ENCODE measurements at places on chromosomes 5 and 9. TPM values are rescaled to one million over a fixed set of nuclear protein-coding genes. Genes with fewer than 3 reads are reported as not detected.

INSYN2B gene
- not detected for total RNA-seq

SPATA31E1 gene
- total RNA-seq: not detected

SCGB3A2 gene
- total RNA-seq: not detected

KIF4B gene
- total RNA-seq: 0.09 TPM

LCN2 gene
- total RNA-seq: not detected

GRCh38 chr9:22454016-22454415, 7.4 kb downstream of the DMRTA1 start:
- DNase-seq: no peak

DNA sequence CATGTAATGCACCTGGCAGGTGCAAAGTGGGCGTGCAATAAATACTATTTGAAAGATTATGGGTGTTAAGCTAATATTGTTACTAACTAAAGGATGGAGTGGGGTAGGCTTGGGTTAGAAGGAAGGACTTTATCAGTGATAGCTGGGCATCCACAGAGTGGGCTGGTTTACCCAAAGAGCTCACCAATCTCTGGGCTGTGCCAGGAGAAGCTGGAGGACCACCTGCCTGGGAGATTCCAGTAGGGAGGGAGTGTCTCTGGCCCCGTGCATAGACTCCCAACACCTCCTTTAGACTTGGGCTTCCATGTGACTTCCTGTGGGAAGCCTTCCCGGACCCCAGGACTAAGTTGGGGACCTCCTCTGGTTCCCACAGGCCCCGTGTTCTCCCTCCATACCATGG, 5.6 kb upstream of the URM1 start:
- no peak for DNase-seq

DNA sequence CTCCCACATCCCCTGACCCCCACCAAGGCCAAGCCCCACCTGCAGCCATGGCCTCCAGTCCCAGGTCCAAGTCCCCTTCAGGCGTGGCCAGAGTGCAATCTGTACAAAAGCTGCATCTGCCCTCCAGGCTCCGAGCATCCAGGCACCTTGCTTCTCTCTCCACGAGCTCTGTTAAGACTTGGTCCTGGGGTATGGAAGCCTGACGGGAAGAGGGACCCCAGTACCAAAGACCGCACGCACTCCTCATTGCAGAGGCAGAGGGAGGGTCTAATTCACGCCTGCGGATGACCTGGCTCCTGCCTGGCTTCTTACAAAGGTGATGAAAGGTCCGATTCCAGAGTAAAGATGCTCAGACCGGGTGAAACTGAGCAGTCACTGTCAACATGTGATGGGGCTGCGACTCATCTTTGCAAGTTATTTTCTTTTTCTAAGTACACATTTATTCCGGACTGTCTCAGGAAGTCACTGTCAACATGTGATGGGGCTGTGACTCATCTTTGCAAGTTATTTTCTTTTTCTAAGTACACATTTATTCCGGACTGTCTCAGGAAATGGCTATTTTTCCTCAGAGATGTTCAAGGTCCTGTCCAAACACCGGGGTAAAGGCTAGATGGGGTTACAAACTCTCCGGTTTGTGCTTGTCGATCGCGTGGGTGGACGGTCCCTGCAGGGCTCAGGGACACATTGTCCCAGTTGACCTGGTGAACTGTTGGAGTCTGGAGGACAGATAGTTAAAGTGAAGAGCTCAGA, 252.0 kb upstream of the IRX4 start:
- no peak for DNase-seq

DNA sequence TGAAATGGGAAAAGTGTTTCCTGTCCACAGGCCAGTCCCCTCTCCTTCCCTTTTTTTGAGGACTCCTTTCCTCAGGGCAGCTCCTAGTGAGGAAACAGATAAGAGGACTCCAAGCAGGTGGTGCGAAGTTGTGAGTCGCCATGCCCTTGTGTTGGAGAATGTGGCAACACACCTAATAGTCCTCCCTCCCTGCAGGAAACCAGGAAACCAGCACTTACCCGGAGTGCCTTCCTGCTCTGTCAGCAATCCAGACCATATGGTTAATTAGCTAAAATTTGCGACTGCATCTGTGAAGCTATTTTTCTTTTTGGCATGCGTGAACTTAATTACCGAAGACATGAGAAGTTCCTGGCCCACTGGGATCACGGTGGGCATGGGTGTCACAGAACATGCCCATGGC, 69.9 kb downstream of the TRIM32 start:
- no peak for DNase-seq

DNA sequence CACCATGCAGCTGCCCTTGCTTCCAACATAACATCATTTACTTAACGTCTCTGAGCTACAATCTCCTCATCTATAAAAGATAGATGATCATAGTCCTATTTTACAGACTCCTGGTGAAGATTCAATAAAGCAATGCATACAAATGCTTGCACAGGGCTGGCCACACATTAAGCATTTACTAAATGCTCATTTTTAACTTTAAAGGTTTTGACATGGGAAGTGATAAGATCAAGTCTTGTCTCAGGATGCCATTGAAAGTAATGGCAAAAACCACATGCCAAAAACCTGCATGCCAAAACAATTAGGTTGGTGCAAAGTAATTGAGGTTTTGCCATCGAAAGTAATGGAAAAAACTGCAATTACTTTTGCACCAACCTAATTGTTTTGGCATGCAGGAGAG, 181.2 kb upstream of the ADRA1B start:
- DNase-seq: no peak

All from activated CD8-positive, alpha-beta memory T cell treated with anti-CD3 and anti-CD28 coated beads, Interleukin-2, amount 10 ng/mL, durations not matched to agents 7 days and 5 days (primary cell).